ENCODE measurements at places on chromosomes 5 and 9.

GRCh38 chr9:16613051-16613450 is 257.4 kb downstream of the BNC2 start:
- no peak for DNase-seq

GRCh38 chr5:17088051-17088450 is 129.4 kb upstream of the BASP1 start:
- DNase-seq, result no peak

GRCh38 chr5:126868338-126869004 is 91.5 kb downstream of the LMNB1 start:
- DNase-seq, result no peak

GRCh38 chr9:4850603-4851310 is 58.0 kb downstream of the RCL1 start:
- DNase-seq, result no peak

DNA sequence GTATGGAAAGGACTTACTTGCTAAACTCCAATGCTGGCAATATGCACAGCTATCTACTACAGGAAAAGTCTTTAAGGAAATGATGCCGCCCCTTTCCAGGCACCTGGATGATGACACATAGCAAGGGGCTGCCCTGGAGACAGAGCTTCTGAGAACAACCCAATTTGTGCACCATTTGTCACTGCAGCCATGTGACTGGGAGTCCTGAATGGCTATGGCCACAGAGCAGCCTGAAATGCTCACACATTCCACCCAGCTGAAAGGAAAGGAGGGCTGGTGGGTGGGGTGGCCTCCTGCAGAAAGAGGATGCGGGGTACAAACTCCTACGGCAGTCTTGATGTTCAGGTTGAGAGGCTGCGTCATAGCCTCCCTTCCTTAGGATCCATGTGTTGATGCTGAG is 70.1 kb upstream of the FSTL4 start:
- DNase-seq, result no peak

- no peak for DNase-seq
These were observed 24.5 kb downstream of the PCSK5 start for GRCh38 chr9:75914883-75915452.

GRCh38 chr5:51810592-51810991 is 427.3 kb downstream of the ISL1 start:
- DNase-seq, result no peak

GRCh38 chr9:7996558-7996957 is 197.0 kb upstream of the DMAC1 start:
- no peak for DNase-seq

GRCh38 chr5:127565586-127566270 is 48.3 kb downstream of the PRRC1 start:
- peak; percentile 59 for DNase-seq

DNA sequence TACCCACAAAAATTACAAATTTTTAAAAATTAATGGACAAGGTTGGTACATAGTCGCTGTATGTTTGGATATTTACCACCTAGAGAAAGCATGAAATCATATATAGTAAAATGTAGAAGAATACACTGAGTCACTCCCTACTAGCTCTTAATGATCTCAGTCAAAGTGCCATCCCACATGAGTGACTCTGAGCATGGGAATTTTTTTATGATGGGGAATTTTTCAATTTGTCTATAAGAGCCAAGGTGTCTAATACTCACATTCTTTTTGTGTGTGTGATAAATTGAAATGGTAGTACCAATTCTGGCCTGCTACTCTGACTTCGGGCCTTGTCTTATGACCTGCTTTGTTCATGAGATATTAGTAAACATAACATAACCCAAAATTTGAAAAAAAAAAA is 483.2 kb downstream of the CDH10 start:
- DNase-seq, result no peak

DNA sequence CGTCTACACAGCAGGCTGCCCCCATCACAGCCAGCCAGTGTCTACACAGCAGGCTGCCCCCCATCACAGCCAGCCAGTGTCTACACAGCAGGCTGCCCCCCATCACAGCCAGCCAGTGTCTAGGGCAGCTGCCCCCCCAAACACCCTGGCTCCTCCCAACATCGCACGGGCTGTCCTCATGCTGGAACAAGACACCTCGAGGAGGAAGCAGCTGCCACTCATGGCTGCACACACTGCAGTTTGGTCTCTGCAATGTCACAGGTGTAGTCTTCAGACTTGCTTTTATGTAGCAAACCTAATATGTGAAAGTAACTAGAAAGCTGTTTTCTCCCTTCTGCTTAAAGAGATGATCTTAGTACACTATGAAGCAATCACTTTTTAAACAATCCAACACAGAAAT is 9.7 kb downstream of the LRRC14B start:
- DNase-seq, result no peak

DNA sequence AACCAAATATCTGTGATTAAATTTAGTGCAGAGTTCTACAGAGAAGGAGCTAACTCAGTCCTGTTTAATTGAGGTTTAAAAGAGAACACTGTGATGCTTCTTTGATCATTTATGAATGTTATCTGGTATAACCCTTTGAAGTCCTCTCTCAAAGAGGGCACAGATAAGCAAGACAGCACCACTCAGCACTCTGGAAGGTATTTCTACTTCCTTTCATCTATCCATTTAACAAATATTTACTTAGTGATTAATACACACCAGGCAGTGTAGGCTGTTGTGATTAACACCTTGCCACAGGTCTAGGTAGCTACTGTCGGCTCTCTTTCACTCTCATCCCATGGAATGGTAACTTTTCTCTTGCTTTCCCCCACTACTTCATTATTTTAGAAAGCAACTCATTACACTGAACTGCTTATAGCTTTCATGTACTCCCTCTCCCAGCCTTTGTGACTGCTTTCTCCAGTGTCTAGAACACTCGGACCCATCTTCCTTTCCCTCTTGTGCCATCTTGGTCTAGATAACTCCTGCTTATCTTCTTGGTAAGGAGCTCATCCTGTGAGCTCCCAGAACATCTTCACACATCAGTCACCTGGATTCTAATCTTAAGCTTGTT is 54.7 kb downstream of the GLDC start:
- DNase-seq, result no peak

DNA sequence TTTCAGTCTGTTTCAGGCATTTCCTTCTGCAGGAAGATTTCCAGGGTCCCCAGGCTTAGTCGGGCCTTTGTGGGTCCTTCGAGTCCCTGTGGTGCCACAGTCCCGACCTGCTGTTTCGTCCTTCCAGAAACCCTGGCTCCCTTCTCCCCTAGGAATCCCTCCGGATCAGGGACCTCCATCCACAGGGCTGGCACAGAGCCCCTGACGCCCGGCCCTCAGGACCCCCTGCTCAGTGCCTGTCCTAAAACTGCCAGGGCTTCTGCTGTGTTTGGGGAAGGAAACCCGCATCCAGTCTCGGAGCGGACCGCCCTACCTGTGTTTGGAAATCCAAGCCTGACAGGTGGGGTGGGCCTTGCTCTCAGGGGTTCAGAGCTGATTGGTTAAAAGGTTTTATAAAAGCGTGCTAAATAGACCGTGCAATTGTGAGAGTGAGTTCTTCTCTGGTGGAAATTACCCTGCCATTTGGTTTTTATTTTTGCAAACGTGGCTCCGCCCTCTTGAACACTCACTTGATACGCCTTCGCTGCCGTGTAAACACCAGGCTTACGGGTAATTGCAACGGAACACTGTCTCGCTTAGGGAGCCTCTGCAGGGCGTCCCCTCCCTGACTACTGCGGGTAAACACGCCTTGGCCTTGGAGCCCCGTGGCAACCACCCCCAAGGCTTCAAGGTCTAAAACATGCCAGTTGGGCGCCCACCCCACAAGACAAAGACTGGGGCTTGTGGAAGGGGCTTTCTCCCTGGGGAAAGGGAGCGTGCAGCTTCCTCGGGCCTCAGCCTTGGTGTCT is 121.2 kb downstream of the PHF2 start:
- DNase-seq, result no peak

GRCh38 chr9:12391839-12392509 is 301.2 kb upstream of the TYRP1 start:
- DNase-seq, result no peak

- DNase-seq, result no peak
These were observed 7.7 kb upstream of the PITX1 start for GRCh38 chr5:135041726-135042125.

GRCh38 chr5:41763081-41763480 is 107.1 kb downstream of the OXCT1 start:
- no peak for DNase-seq

- no peak for DNase-seq
These were observed 42.4 kb upstream of the LARP1 start for GRCh38 chr5:154712518-154713437.

GRCh38 chr9:95182854-95183563 is 134.5 kb downstream of the FANCC start:
- DNase-seq, result no peak

- DNase-seq, result no peak
These were observed 6.4 kb upstream of the FPGS start for GRCh38 chr9:127796225-127796813.

GRCh38 chr9:79131246-79131774 is 440.5 kb upstream of the TLE4 start:
- DNase-seq, result no peak

- DNase-seq, result no peak
These were observed 4.0 kb downstream of the TSLP start for GRCh38 chr5:111075520-111075919.

DNA sequence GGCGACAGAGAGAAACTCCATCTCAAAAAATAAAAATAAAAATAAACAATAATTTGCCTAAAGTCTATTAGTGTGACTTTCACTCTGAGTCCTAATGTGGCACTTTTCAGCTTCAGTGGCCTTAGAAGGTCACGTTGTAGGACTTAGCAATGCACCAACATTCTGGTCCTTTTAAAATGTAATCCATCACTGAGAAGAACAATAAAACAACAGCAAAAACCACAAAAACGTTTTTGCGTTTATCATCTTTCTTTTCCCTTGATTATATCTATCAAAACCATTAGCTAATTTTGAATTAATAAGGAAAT is 190.1 kb upstream of the ZNF608 start:
- DNase-seq, result no peak

GRCh38 chr9:36158917-36159316 is 10.3 kb upstream of the CCIN start:
- no peak for DNase-seq

- DNase-seq, result no peak
These were observed 4.0 kb downstream of the LEAP2 start for GRCh38 chr5:132877466-132877865.

- DNase-seq, result no peak
These were observed 174.5 kb downstream of the FGF18 start for GRCh38 chr5:171593976-171594375.

- no peak for DNase-seq
These were observed 4.0 kb downstream of the CSF1R start for GRCh38 chr5:150082374-150082773.

- no peak for DNase-seq
These were observed 25.4 kb downstream of the KCNT1 start for GRCh38 chr9:135727257-135727875.

DNA sequence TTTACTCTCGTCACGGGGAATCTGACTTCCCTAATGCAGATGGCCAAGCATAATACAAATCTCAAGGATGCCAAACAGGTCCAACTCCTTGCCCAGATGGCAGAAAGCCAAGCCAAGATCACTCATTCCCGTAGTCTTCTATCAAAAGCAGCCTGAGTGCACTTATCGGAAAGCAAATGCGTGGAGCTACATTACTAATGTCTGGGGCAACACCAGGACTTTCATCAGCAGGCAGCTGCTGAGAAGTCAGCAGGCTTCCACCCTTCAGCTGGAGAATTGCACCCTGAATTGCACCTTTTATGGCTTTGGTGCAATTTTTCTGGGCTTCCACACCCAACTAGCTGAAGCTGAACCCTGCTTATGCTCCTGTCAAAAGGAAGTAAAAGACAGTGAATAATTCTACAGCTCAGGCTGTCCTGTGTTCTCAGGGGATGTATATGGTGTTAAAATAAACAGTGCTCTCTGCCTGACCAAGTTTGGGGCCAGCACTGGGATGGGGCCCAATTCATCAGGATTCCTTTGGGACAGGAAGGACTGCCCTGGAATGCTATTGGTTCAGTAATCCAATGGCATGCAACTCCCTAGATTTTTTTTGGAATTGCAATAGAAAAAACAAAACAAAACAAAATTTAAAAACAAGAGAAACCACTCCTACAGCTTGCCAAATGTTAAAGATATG is 92.6 kb downstream of the DPYSL3 start:
- no peak for DNase-seq

- no peak for DNase-seq
These were observed 6.6 kb upstream of the N4BP3 start for GRCh38 chr5:178106556-178107239.

GRCh38 chr5:124888622-124889485 is 142.4 kb upstream of the ZNF608 start:
- no peak for DNase-seq

GRCh38 chr5:122846051-122846550 is 688 bp downstream of the SNX24 start:
- no peak for DNase-seq

DNA sequence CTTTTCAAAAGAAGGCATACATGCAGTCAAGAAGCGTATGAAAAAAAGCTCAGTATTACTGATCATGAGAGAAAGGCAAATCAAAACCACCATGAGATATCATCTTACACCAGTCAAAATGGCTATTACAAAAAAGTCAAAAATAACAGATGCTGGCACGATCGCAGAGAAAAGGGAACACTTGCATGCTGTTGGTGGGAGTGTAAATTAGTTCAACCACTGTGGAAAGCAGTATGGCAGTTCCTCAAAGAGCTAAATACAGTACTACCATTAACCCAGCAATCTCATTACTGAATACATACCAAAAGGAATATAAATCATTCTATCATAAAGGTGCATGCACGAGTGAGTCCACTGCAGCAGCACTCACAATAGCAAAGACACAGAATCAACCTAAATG is 24.5 kb downstream of the RETREG1 start:
- DNase-seq, result no peak

DNA sequence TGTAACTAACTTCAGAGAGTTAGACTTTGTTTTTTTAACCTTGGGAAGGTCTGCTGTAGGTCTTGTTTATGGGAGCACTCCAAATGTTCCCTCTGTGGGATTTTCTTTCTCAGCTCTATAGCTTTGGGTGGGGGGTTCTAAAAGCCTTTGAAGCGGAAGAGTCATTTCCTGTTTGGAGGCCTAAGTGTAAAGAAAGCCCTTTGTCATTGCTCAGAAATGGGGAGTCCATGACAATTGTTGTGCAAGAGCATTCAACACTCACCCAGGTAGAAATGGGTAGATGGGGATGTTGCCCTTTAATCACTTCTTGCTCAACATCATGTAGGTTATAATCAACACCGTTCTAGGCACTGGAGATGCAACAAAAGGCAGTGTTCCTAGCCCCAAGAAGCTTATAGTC is 30.3 kb upstream of the MAST4 start:
- peak; percentile 5 for DNase-seq

- DNase-seq, result peak; percentile 30
These were observed 49.2 kb downstream of the ANXA1 start for GRCh38 chr9:73200694-73201452.

- no peak for DNase-seq
These were observed 50.5 kb upstream of the FCN1 start for GRCh38 chr9:134968011-134968822.

- DNase-seq, result no peak
These were observed 350.8 kb downstream of the EFNA5 start for GRCh38 chr5:107319901-107320300.

DNA sequence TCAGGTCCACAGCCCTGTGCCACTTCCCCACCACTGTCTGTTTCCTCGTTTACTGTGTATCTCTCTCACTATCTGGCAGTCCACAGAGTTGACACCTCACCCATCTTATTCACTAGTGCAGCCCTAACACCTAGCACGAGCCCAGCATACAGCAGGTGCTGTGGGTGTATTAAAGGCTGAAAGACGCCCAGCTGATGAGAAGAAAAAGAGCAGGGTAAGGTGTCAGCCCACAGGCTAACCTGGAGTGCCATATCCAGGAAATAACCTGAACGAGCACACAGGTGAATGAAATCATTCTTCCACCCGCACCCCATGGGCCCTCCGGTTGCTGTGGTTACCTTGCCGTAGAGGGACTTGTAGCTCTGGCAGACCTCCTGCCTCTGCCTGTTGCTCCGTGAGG is 18.6 kb downstream of the ANXA6 start:
- DNase-seq, result no peak

Measured in Jurkat, Clone E6-1 (cell line).